8988T (cell line): ENCODE measurements at places on chromosomes 1 and 21.

- DNase-seq = no peak
Observed at GRCh38 chr1:54627196-54627595, 3.9 kb upstream of the FAM151A start.

DNA sequence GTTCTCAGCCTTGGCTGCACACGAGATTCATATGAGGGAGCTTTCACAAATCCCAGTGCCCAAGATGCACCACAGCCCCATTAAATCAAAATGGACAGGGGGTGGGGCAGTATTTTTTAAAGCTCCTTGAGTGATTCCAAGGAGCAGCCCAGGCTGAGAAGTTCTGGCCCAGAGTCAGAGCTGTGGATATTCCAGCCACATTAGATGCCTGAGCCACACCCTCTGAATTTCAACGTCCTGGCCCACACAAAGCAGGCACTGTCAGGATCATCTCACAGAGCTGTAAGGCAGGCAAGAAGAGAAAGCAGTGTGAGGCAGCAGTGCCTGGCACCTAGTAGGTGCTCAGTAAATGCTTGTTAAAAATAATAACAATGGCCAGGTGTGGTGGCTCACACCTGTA lies 37.4 kb downstream of the PAX7 start:
- no peak for DNase-seq

DNA sequence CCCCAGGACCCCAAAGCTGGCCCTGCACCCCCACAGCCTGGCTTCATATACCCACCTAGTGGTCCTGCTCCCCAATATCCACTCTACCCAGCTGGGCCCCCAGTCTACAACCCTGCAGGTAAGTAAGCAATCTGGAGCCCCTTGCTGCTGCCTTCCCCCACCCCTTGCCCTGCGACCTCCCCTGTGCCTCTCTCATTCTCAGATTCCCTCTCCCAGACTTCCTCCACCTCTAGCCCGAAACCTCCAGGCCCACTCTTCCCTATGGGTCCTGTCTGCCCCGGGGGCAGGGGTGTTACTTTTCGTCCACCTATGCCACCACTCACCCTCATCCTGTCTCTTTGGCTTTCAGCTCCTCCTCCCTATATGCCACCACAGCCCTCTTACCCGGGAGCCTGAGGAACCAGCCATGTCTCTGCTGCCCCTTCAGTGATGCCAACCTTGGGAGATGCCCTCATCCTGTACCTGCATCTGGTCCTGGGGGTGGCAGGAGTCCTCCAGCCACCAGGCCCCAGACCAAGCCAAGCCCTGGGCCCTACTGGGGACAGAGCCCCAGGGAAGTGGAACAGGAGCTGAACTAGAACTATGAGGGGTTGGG lies 2.9 kb downstream of the SHISA4 start:
- DNase-seq = no peak

DNA sequence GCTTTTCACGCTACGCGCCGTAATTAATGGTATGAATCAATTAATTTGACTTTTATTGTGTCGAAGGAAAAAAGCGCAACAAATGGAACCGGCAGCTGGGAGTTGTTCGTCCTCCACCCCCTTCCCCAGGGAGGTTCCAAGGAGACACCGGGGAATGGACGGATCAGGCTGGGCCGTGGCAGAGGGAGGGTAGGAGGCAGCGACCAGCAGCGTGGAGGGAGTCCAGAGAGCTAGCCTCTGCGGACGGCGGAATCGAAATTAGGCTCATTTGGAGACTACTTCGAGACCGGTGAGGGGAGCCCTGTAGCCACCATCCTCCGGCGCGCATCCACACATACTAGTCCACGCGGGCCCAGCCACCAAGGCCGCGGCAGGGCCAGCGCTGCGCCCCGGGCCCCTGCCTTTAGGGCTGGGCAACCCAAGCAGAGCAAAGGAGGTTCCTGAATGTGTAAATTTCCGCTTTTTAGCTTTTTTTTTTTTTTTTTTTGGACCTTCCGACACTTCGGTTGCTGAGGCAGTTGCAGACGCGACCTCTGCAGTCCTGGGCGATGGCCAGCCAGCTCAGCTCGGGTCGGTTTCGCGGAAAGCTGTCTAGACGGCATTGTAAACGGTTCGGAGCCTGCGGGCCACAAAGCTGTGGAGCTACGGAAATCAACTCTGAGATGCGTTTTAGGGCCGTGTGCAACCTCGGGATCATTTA lies 2.2 kb upstream of the FOXD3 start:
- no peak for DNase-seq

- DNase-seq = no peak
Observed at GRCh38 chr21:27480841-27481261, 514.0 kb upstream of the ADAMTS5 start.

DNA sequence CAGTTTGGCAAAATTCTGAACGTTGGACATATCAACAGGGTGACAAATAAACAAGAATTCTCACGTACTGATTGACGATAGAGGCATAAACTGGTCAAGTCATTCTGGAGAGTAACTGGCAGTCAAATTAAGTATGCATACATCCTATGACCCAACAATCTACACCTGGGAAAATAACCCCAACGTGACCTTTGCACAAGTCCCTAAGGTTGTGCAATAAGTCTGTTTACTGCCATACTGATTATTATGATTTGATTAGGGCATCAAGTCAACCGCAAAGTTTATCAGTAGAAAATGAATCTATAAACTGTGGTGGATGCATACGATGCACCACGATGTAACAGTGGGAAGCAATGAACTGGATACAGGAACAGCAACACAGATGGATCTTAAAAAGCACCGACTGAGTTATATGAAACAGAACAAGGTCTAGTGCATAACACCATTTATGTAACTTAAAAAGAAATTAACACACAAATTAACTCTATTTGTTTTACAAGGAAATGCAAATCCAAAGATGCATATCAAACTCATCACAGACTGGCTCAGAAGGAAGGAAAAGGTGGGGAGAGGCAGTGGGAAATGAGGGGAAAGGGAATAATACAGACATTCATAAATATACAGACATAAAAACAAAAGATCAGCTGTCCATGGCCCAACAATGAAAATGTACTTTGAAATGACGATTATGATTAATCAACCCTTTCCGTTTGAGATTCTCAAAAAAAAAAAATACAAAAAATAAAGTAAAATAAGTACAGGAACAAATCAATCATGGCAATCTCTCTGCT lies 41.0 kb upstream of the SEC16B start:
- no peak for DNase-seq

DNA sequence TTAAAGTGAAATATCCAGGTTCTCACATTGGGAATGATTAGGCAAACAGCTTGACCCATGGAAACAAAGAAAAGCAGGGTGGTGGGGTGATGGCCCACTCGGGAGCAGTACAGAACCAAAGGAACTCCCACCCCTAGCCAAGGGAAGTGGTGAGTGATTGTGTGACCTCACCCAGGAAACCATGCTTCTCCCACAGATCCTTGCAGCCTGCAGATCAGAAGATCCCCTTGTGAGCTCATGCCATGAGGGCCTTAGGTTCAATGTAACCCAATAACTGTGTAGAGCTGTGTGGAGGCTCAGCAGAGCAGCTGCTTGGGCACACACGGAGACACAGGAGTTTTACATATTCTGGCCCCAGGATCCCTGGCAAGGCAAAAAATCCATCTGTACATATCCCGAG lies 311.8 kb upstream of the DPYD start:
- no peak for DNase-seq

- DNase-seq = no peak
Observed at GRCh38 chr1:159779403-159779851, 1.3 kb upstream of the DUSP23 start.

DNA sequence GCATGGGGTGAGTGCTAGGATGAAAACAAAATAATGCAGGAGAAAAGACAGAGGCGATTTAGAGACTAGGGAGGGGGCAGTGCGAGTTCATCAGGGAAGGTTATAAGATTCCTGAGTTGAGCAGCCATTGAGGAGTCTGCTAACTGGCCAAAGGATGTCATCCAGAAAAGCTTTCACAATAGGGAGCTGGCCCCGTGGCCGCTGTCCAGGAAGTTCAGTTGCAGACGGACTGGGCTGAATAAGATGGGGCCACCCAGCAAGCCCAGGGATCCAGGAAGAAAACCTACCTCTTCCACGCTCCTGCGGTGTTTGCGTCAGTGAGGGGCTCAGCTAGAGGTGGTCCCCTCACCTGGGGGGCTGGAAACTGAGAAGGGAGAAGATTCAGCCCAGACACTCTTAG lies 4.0 kb upstream of the PKP1 start:
- no peak for DNase-seq

GRCh38 chr1:181149326-181150125 lies 61.0 kb downstream of the IER5 start:
- DNase-seq = no peak

GRCh38 chr1:81558291-81559076 lies 242.2 kb upstream of the ADGRL2 start:
- DNase-seq = no peak

DNA sequence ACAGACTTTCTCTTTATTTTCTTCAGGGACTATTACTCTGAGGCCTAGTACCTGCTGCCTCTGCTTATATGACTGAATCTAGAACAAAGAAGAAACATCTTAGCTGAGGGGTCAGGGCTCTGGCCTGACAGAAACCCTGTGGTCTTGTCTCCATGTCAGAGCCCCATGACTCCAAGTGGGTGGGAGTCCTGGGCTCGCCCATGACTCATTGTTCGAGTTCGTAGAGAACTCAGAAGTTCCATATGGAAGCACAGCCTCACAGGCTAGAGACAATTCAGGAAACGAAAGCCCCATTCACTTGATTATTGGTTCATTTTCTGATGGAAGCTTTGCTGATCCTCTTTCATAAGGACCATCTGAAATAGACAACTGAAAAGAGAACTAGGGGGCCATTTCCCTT lies 73.2 kb downstream of the CD58 start:
- DNase-seq = no peak

DNA sequence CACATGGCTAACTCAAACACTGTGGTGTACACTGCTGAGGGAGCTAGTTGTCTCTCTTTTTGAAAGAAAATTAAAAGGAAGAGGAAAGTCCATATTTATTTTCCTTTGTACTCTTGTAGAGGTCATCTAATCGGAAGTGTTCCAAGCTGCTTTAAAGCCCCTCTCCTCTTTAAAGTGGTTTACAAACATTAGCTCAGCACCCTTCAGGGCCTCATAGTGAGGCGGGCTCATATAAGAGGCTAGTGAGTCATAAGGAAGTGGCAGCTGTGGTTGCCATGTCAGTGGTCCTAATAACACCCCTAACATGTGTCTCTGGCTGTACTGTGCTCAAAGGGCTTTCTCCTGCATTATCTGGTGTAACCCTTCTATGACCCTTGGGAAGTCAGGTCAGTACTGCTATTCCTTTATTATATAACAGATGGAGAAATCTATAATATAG lies 104.4 kb upstream of the SERBP1 start:
- no peak for DNase-seq

DNA sequence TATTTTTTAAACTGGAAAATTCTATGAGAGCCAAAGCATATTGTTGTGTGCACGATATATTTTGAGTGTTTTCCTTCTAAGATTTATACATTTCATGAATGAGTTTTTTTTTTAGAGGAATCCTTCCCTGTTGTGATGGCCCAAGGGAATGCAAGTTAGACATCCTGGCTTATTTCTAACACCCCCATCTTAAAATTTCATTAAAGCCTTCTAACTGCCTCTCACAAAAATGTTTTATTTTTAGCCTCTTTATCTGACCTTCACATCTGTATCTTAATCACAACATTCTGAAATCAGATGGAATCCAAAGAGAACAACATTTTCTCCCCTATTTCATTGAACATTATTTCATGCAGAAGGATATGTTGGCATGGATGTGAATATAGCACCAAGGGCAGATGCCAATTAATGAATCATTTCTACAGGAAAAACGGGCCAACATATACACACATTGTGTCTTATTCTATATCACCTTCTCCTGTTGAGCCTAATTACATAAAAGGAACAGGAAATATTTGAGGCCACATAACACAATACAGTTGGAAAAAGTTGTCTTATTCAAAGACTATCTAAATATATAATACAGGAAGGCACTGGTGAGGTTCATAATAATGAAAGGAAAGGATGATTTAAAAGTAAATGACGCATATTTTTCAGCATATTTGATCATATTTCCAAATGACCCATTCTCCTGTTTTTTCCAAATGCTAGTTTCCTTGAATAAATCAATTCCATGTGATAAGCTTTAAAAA lies 455.5 kb downstream of the TTLL7 start:
- DNase-seq = no peak

DNA sequence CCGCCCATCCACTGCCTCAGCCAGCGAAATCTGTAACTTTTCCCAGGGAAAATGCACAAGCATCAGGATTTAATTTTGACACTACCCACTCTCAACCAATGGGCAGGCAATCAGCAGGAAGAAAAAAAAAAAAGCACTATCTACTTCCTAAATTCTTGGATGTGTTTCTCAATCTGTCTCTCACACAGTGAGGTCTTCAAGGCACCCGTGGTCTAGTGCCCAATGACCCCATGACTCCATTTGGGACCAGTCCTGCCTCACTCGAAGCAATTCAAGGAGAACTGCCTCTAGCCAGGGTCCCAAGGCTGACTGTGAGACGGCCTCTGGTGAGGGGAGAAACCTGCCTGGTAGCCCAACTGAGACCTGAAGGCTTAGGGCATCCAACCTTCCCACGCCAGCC lies 35.9 kb downstream of the CSF1 start:
- no peak for DNase-seq

- DNase-seq = no peak
Observed at GRCh38 chr1:19083081-19083480, 126.6 kb upstream of the IFFO2 start.

DNA sequence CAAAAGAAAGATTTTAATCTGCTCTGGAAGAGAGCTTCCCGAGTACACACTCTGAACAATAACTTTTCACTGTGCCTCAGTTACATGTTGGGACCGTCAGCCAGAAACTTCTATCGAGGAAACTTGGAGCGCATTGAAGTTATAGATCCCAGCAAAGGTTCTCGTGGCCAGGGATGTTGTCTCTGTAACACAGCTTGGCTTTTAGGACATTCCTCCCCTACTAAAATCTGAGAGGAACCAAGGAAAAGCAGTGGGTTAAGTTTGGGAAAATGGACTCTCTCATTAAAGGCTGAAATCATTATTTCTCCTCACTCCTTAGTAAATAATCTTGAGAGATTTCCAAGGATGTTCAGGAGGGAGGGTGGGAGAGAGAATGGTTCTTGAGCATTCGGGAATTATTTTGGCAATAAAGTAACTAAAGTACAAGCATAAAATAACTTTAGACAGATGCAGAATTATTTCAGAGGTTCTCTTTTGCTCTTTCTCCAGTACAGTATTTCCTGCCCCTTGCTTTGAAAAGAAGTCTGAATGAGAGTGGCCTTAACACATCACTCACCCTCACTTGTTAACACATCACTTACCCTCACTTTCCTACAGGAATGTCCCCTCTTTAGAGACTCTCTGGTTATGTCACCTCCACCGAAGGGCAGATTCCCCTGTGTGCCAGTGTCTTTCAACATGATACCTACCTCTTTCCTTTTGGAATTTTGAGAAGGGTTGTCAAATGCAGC lies 1.8 kb upstream of the NFIA start:
- DNase-seq = no peak

DNA sequence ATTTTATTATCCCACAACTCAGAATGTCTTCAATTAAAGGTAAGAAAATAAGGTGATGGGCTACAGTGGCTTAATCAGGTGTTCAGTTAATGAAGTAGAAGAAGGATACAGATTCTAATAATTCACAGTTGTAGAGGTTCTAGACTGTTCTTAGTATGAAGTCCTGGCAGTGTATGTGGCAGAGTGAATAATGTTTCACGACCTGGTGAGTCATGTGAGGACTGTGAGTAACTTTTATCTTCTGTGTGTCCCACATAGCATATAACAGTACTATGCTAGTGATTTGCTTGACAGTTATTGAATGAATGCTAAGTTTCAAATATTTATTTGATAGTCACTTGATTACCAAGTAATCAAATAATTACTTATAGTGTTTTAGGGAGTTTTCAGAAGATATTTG lies 20.0 kb downstream of the SLC16A4 start:
- no peak for DNase-seq
